Left colon (tissue), 2 donors: ENCODE measurements at places on chromosomes 5 and 9. TPM values are rescaled to one million over a fixed set of nuclear protein-coding genes. Genes with fewer than 3 reads are reported as not detected.

DNA sequence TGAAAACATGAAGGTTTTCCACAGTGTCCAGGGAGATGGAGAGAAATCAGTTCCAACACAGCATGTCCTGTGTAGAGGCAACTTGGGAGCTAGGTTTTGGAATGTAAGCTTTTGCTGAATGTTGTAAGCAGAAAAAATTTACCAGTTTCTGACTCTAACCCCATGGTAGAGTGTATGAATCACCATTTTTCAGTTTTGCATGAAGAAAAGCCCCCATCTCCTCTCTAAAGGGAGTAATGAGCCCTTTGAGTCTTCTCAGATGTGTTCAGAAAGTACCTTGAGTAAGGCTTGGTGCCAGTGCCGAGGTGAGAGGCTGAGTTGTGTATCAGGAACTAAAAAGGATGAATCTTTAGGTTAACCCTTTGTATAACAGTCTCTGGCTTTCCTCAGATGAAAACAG lies 96.2 kb downstream of the ADRB2 start:
- no peak for DNase-seq

TAL2 gene
- total RNA-seq = not detected

DNA sequence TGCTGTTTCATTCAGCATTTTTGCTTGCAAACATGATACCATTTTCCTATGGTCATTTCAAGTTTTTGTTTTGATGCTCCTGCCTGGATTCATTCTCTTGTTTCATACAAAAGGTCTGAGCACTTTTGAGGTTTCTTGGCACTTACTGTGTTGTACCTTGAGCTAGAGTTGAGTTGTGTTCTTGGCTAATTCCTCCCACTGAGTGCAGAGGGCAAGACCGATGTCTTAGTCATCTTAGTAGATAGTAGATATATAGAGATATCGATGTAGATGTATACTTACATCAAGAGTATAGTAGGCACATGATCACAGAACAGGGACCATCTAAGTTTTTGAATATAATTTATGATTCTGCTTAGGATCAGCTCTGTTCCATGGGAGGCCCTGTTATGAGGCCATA lies 366.6 kb downstream of the OSTF1 start:
- DNase-seq = no peak

IFNA21 gene
- not detected for total RNA-seq

GRXCR2 gene
- not detected for total RNA-seq

DNA sequence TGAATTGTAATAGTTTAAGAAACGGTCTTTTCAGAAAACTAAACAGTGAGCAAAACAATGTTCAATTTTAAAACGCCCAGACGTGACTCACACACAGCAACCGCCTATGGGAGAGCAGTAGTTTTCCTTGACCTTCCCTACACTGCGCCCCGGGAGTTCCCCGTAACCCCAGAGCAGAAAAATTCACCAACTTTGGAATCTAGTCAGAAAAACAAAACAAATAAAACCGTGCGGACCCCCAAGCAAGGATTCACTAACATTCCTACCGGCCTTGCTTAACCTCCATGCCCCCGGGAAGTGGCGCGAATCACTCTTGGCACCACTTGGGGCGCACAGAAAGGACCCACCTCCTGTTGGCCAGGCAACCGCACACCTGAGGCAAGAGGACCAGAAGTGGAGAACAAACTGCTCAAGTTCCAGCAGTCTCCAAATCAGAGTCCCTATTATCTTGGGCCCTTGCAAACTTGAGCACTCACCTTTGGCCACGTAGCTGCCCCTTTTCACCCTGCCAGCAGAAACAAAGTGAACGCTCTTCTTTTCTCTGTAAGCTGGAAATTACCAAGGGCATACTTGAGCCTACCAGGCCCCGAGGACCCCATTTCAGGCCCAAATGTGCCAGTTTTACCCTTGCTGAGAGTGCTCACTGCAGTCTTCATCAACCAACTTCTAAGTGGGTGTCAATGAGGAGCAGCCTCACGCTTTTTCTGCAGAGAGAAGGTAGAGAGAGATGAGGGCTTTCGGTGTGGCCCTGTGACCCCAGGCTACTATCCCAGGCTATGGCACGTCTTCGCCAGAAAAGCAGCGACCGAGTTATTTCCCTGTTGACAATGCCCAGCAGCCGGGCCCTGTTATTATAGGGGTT lies 189.7 kb downstream of the MEF2C start:
- no peak for DNase-seq

TEK gene
- total RNA-seq = 4.2 TPM

GRCh38 chr5:147375151-147375550 lies 134.7 kb downstream of the DPYSL3 start:
- no peak for DNase-seq

GRCh38 chr5:16929831-16930230 lies 6.3 kb downstream of the MYO10 start:
- DNase-seq = no peak

GRCh38 chr9:86356871-86357866 lies 3.0 kb upstream of the TUT7 start:
- DNase-seq = no peak

- DNase-seq = no peak
Measured at GRCh38 chr5:74378464-74378863, 262.1 kb downstream of the ENC1 start.

GRCh38 chr9:89444274-89444673 lies 53.6 kb downstream of the SEMA4D start:
- DNase-seq = no peak

GRCh38 chr5:143226361-143226760 lies 177.1 kb downstream of the NR3C1 start:
- DNase-seq = no peak

GRM6 gene
- not detected for total RNA-seq

DNA sequence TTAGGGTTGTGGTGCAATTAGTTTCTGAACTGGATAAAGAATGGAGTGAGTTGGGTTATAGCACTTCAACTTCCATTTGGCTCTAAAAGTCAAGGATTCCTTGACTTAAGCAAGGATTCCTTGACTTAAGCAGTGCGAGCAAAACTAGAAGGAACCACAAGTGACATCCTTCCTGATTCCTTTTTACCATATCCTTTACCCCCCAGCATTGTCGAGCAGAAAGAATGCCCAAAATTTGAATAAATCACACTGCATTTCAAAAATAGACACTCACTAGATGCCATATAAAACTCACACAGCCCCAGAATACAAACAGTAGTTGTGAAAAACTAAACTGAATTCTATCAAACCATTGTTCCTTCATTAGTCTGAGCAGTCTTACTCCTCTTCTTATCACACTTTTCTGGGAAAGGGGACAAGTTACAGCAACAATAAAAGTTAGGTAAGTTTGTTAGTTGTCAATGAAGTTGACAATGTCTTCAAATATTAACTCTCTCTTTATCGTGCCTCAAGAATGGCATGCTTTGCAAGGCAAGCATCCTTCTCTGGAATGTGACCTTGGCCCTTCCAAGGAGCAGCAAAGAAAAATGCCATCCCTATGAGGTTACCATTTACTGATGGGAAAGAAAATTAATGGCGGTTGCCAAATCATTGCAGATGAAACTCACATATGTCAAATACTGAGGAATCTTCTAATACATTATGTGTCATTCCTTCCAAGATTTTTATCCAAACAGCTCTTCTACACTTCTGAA lies 273.3 kb upstream of the ANKRD55 start:
- no peak for DNase-seq

- DNase-seq = no peak
Measured at GRCh38 chr5:1753490-1753889, 46.1 kb downstream of the MRPL36 start.

DNA sequence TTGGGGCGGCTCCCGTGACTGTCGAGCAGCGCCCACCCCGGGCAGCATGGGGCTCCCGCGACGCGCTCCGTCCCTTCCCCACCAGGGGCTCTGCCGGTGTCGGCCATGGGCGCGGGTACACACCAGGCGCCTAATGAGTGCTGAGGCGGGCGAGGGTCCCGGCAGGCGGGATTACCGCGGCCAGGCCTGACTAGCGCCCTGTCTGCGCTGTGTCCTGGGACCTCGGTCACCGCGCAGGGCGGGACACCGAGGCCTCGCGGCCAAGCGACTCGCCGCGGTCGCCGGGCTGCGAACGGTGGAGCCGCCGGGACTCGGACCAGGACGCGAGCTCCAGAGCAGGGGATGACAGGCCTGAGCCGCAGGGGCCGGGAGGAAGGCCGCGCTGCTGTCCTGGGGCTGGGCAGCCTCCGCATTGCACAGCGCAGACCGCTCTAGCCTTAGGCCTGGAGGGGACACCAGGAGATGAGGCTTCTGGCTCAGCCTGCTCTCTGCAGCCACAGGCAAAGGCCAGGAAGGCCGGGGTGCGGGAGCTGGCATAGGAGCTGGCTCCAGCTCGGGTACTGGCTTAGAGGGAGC lies 14.1 kb downstream of the LCN10 start:
- peak; percentile 47 for DNase-seq

ENG gene
- total RNA-seq = 15.1 TPM

KDM3B gene
- total RNA-seq = 62.4 TPM

DNA sequence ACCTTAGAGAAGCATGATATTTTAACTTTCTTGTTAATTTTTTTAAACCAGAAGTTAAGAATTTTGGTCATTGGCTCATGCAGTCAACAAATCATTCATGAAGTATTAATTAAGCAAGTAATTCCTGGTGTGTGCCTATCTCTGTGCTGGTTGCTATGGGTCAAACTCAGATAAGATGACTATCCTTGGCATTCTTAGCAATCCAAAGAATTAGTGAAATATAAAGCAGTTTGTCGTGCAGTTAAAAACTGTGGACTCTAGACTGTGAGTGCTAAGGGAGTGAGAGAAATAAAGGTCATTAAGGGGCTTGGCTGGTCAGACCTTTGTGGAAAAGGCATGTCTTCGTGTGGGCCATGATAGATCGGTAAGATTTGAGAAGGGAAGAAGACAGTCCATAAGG lies 4.8 kb downstream of the CYFIP2 start:
- no peak for DNase-seq

FRMPD1 gene
- 0.06 TPM for total RNA-seq

DNA sequence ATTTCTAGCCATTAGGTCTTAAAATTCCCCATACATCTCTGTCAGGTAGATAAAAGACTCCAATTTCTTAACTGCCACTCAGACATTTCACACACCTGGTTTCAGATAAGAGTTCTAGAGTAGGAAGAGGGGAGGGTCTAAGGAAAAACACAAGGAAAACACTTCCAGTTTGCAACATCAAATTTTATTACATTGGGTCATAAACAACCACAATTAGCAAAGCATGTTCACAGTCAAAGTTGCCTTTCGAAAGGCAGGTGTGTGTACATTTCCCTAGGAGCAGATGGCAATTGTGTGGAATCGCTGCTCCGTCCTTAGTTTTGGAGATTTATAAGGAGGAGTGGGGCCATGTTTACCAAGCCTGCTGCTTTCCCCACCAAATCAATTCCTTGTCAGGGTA lies 120.8 kb downstream of the DMRT2 start:
- DNase-seq = no peak

GRCh38 chr5:92864591-92864990 lies 716.4 kb downstream of the NR2F1-AS1 start:
- no peak for DNase-seq

GFI1B gene
- total RNA-seq = 0.89 TPM

DNA sequence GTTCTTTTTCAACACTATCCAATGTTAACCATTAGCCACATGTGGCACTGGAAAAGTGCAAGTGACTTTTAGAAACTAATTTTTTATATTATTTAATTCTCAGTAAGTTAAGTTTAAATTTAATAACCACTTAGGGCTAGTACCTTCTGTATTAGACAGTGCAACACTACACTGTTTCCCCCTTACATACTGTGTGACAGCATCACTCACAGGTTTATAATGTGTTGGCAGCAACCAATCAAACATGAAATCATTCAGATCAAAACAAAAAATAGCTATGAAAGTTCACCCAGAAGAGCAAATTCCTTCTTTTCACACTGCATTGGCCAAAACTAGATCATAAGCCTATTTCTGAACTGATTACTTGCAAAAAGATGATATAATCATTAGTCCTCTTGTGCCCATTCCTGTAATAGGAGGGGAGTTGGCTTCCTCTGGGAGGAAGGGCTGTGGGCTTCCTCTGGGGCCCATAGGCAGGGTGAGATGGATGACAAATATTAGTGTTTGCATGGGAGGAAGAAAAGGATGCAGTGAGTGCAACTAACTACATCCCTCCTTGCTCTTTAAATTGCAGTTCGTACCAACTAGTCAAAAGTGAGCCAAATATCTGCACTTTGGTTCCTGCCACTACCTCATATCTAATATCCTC lies 708.1 kb upstream of the RGMB start:
- no peak for DNase-seq

DNA sequence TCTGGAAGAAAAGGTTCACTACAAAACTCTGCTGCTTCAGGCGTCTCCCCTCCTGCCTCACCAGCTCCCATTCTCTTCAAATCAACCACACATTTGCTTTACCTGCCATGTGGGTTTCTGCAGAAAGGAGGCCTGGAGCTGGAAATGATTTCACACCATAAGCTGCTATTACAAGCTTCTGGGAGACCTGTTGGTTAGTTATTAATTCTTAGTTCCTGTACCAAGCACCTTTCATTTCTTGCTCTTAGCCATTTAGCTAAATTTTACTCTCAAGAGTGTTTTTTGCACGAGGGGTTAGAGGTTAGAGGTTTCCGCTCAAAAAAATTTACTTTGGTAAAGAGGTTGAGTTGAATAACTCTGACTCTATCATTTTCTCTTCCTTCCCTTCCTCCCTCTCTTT lies 70.3 kb downstream of the MAP1B start:
- DNase-seq = no peak

ANXA2R gene
- total RNA-seq = 1.0 TPM

DNA sequence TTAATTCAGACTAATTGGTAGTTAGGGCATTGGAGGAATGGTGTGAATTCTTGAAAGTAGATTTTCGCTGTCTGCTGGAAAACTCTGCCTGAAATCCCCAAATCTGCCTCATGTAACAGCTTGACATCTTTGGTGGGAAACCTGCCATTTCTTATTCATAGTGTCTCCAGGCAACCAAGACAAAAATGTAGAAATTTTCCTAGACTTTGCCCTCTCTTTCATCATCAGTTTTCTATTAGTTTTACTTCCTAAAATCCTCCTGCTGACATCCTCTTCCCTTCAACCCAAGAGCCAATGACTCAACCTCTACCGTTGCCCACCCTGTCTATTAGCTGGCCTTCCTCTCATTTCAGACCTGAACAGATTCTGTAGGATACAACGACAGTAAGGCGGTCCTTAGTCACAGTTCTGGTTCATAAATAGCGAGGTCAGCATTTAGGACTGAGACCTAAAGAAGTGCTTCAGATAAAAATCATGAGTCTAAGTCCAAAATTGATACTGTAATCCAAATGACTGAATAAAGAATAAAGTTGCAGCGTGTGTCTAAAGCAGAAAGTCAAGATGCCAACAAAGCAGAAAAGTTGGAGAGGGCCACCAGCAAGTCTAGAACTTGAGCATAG lies 133.9 kb downstream of the MUSK start:
- no peak for DNase-seq

HMMR gene
- 3.0 TPM for total RNA-seq

CCDC180 gene
- 1.2 TPM for total RNA-seq

DNA sequence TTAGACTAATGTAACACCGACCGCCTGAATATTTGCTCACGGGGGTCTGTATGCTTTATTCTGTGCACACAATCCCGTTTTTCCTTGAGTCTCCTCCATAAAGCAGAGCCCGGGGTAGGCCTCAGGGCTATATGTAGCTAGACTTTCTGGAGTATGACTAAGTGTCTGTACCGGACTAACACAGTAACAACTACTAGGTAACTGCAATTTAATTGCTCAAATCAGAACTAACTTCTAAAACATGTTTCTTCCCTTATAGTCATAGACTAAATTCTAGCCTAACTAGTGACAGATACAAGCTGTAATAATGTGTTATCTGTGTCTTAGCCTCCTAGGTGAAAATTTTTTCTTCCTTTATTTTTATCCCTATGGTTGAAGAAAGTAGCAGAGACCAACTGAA lies 2.1 kb downstream of the REEP5 start:
- no peak for DNase-seq

PRELID2 gene
- 95.0 TPM for total RNA-seq

PHF24 gene
- 0.12 TPM for total RNA-seq
